ENCODE measurements at places on chromosomes 11 and 22. TPM values are rescaled to one million over a fixed set of nuclear protein-coding genes. Genes with fewer than 3 reads are reported as not detected.

LRRC56 gene
- total RNA-seq, result 1.2 TPM

UBQLN3 gene
- not detected for total RNA-seq

OR5B2 gene
- total RNA-seq, result not detected

BCO2 gene
- total RNA-seq, result 1.3 TPM

KCNJ11 gene
- total RNA-seq, result not detected

OR52I2 gene
- not detected for total RNA-seq

DNA sequence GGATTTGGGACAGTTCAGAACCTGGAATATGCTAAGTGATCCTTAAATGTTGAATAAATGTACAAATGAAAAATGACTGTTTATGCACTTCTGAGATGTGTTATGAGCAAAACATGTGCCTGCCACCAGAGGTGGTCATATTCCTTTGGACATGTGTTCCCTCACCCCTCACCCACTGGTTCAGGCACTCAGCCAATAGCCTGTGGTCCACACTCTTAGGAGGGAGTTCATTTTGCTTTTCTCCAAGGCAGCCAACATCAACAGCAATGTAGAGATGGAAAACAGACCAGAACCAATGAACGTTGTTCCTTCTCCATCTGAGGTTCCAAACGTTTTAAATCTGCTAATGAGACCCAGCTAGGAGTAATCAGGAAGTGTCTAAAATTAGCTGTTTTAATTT, 44.0 kb downstream of the RPUSD4 start:
- peaks cover 8% of the 10 kb centered on the region for H3K27me3 ChIP-seq
- H3K27ac ChIP-seq, result no peak overlapping the region
- no peaks in the 10 kb centered on the region for H3K36me3 ChIP-seq
- no peak overlapping the region for H3K4me3 ChIP-seq
- no peaks in the 10 kb centered on the region for H3K4me1 ChIP-seq

- peaks cover 74% of the 10 kb centered on the region for H3K4me1 ChIP-seq
- peak; percentile 46 for DNase-seq
- no peaks in the 10 kb centered on the region for H3K27me3 ChIP-seq
- H3K27ac ChIP-seq, result peak overlapping the region; percentile 84
Observed at GRCh38 chr22:37632174-37633088, 7.0 kb upstream of the SH3BP1 start.

DNA sequence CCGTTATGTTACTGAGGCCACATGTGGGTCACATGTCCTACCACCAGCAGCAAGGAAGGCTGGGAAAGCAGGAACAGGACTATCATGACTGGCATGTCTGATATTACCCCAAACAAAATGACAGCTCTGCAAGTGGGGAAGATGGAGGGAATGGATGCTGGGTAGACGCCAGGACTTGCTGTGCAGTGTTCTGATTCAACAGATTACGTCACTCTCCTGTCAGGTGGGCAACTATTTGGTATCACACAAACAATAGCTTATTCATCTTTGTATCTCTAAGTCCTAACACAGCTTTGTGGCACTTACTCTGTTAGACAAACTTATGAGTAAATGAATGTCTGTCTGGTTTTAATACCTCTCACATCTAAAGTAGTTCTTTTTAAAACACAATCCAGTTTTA, 105.2 kb downstream of the SPON1 start:
- no peak overlapping the region for H3K4me3 ChIP-seq
- peaks cover 29% of the 10 kb centered on the region for H3K4me1 ChIP-seq
- no peak for DNase-seq
- no peaks in the 10 kb centered on the region for H3K36me3 ChIP-seq
- no peak overlapping the region for H3K27ac ChIP-seq

GRCh38 chr11:85912414-85912813, 57.2 kb downstream of the CCDC83 start:
- no peaks in the 10 kb centered on the region for H3K36me3 ChIP-seq
- H3K4me3 ChIP-seq, result no peak overlapping the region
- H3K4me1 ChIP-seq, result no peaks in the 10 kb centered on the region
- H3K27ac ChIP-seq, result no peak overlapping the region
- H3K27me3 ChIP-seq, result no peaks in the 10 kb centered on the region

- peak within 1 kb of the TSS; percentile 95 for H3K27ac ChIP-seq
- no peaks in the 10 kb centered on the region for H3K27me3 ChIP-seq
- peaks cover 12% of the 10 kb centered on the region for H3K36me3 ChIP-seq
- peaks cover 46% of the 10 kb centered on the region for H3K4me1 ChIP-seq
Observed at GRCh38 chr11:65860278-65861164, at the start of gene MUS81. TSS of gene MUS81 (plus strand) at chr11:65860433. CDS start at chr11:65860754, 321 bp downstream.

- no peaks in the 10 kb centered on the region for H3K27me3 ChIP-seq
- H3K4me1 ChIP-seq, result peaks cover 23% of the 10 kb centered on the region
- H3K27ac ChIP-seq, result no peak overlapping the region
- H3K4me3 ChIP-seq, result no peak overlapping the region
Observed at GRCh38 chr11:44752713-44753112, 26.0 kb downstream of the TSPAN18 start.

- H3K4me1 ChIP-seq, result no peaks in the 10 kb centered on the region
- peaks cover 22% of the 10 kb centered on the region for H3K27me3 ChIP-seq
Observed at GRCh38 chr11:19923626-19924025, 211.0 kb downstream of the NAV2 start.

DNA sequence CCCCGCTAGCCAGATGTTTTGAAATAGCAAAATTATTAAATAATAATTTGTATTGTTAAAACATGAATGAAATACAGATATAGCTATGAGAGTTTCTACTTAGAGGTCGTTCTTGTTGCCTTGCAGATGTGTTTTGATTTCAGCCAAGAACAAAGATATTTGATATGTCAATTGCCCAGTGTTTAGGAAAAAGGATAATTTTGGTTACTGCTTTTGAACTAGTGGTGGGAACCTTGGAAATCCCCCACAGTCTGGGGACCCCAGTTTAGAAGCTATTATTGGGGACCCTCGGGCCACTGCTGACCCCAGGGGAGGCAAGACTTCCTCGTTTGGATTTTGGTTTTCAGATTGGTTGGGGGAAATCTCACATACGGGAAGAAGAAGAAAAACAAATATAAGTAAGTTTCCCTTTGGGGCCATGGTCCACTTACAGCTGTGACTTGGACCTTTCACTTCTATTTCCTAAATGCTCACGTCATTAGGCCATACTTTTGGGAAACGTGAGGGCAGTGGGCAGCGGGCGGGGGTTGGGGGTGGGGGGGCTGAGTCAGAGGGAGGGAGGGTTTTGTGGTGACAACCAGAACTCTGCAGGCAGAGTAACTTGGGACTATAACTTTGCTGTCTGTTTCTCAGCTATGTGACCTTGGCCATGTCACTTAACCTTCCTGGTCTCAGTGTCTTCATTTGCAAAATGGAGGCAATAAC, 37.0 kb downstream of the LDLRAD3 start:
- H3K4me3 ChIP-seq, result no peak overlapping the region
- H3K27me3 ChIP-seq, result peaks cover 8% of the 10 kb centered on the region
- no peak for DNase-seq
- no peaks in the 10 kb centered on the region for H3K36me3 ChIP-seq

DNA sequence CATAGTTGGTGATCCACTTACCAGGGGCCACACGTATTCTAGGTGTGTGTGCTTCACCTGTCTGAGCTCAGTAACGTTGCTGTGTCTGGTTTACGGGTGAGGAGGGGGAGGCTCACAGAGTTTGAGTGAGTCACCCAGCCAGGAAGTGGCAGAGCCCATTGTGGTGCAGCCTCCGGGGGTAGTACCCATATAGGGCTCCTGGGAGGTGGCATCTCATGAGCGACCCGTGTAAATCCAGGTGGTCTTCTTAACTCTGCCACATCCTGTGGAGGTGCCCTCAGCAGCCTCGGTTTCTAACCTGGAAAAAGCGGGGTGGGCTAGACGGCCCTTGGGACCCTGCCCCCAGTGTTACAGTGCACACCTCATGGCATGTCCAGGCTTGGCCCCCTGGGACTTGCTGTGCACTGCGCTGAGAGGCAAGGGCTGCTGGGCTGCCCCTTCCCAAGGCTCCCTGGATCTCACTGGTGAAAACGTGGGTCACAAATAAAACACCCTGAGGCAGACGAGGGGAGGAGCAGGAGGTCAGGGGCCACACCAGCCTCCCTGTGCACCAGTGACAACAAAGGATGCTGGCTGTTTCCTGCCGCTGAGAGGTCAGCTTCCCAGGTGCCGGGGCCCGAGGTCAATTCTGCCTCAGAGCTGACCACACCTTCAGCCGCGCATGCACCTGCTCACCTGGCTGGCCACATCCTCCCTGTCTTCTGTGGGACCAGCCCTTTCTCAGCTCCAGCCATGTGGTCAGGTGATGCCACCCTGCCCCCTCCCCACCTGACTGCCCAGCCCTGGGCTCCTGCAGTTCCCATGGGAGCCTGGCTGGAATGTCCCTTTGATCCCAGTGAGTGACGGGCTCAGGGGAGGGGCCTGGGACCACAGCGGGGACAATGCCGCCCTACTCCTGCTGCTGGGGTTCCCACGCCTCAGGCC, 305.1 kb downstream of the CTTN start:
- H3K27ac ChIP-seq, result no peak overlapping the region
- no peak overlapping the region for H3K4me3 ChIP-seq
- no peaks in the 10 kb centered on the region for H3K27me3 ChIP-seq
- no peak for DNase-seq
- H3K4me1 ChIP-seq, result no peaks in the 10 kb centered on the region

Data from activated T-cell treated with anti-CD3 and anti-CD28 coated beads, Interleukin-2, amount 50 U/mL, for 72 hours (primary cell).